ENCODE measurements at places on chromosomes 13 and 19. TPM values are rescaled to one million over a fixed set of nuclear protein-coding genes. Genes with fewer than 3 reads are reported as not detected.

DNA sequence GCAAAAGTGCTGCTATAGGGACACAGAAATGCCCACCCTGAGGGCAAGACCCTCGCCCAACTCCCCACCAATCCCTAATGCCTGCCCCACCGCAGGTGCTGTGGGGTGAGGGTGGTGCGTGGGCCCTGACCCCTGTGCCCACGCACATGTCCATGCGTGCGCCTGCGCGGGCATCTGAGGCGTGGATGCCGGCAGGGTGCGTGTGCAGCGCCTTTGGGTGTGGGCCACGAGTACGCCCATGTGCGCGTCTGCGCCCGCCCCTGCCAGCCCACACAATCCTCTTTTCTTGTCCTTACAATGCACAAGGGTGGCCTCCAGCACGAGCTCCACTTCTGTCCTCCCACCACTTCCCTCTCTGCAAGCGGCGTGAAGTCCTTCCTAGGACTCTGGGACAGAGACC, 14.3 kb downstream of the FUT6 start:
- peaks cover 27% of the 10 kb centered on the region for H3K4me1 ChIP-seq
- H3K4me3 ChIP-seq = no peak overlapping the region
- H3K27ac ChIP-seq = no peak overlapping the region
- no peaks in the 10 kb centered on the region for H3K36me3 ChIP-seq
- DNase-seq = no peak

GRCh38 chr19:307111-307531, 15.9 kb upstream of the PLPP2 start:
- no peaks in the 10 kb centered on the region for H3K27me3 ChIP-seq
- H3K27ac ChIP-seq = no peak overlapping the region
- H3K4me1 ChIP-seq = peaks cover 2% of the 10 kb centered on the region
- no peak for DNase-seq

The SIGLEC9 gene
- 0.76 TPM for polyA plus RNA-seq

DNA sequence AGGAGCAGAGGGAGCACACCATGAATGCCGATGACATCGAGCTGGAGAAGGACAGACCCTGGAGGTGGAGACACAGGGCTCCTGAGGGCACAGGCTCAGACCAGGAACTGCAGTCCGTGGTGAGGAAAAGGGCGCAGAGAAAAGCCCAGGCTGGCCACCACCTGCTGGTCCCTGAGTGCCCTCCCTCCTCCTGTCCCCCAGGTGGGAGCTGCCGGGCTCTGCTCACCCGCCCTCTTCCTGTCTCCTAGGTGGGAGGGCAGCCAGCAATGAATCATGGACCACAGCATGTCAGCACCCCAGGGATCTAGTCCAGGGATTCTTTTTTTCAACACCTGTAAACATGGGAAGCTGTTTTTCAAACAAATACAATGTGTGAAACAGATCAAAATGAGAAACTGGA, 94.6 kb upstream of the ARHGEF7 start:
- DNase-seq = no peak
- H3K27me3 ChIP-seq = no peaks in the 10 kb centered on the region
- no peak overlapping the region for H3K4me3 ChIP-seq

- H3K27ac ChIP-seq = no peak overlapping the region
- H3K4me3 ChIP-seq = no peak overlapping the region
- H3K4me1 ChIP-seq = no peaks in the 10 kb centered on the region
- no peaks in the 10 kb centered on the region for H3K27me3 ChIP-seq
- H3K36me3 ChIP-seq = peaks cover 3% of the 10 kb centered on the region
These were observed 33.9 kb downstream of the USP12 start for GRCh38 chr13:27137759-27138158.

The UGGT2 gene
- 23.1 TPM for polyA plus RNA-seq

GRCh38 chr13:46648166-46648607, 95.2 kb downstream of the LRCH1 start:
- no peak for DNase-seq
- H3K4me3 ChIP-seq = no peak overlapping the region
- H3K4me1 ChIP-seq = no peaks in the 10 kb centered on the region
- H3K27me3 ChIP-seq = no peaks in the 10 kb centered on the region
- H3K36me3 ChIP-seq = no peaks in the 10 kb centered on the region

The BRCA2 gene
- polyA plus RNA-seq = 3.4 TPM

- no peaks in the 10 kb centered on the region for H3K36me3 ChIP-seq
- H3K4me1 ChIP-seq = peaks cover 4% of the 10 kb centered on the region
- peak; percentile 73 for DNase-seq
- H3K4me3 ChIP-seq = no peak overlapping the region
- H3K27ac ChIP-seq = no peak overlapping the region
- H3K27me3 ChIP-seq = no peaks in the 10 kb centered on the region
These were observed 157.6 kb upstream of the OBI1 start for GRCh38 chr13:78816592-78816991.

The FBXO17 gene
- polyA plus RNA-seq = 88.6 TPM

- H3K27ac ChIP-seq = no peak overlapping the region
- DNase-seq = no peak
- no peaks in the 10 kb centered on the region for H3K27me3 ChIP-seq
- H3K36me3 ChIP-seq = no peaks in the 10 kb centered on the region
- no peaks in the 10 kb centered on the region for H3K4me1 ChIP-seq
These were observed 465.0 kb downstream of the TSHZ3 start for GRCh38 chr19:30884146-30884812.

- H3K27ac ChIP-seq = no peak overlapping the region
- H3K4me3 ChIP-seq = no peak overlapping the region
- H3K4me1 ChIP-seq = no peaks in the 10 kb centered on the region
- H3K36me3 ChIP-seq = no peaks in the 10 kb centered on the region
These were observed 496.8 kb downstream of the TDRD3 start for GRCh38 chr13:60893801-60894200.

The ABHD8 gene
- 5.0 TPM for polyA plus RNA-seq

DNA sequence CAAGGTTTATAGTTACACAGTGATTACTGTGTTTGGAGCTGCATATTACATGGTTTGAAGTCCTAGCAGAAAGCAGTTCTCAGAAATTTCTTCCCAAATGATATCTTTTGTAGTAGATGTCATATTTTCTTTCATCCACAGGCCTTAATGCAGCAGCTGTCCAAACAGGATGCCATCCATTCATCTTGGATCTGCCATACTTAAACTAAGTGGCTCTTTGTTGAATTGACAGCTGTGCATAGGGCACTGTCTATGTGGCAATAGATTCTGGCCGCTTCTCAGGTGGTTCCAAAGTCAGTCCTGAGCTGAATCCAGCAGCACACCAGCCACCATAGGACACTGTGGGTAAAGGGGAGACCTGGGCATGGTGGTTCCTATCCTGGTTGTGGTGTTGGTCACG, 41.6 kb upstream of the SPRY2 start:
- no peak overlapping the region for H3K4me3 ChIP-seq
- H3K27me3 ChIP-seq = no peaks in the 10 kb centered on the region
- H3K27ac ChIP-seq = no peak overlapping the region
- H3K4me1 ChIP-seq = no peaks in the 10 kb centered on the region
- H3K36me3 ChIP-seq = no peaks in the 10 kb centered on the region
- DNase-seq = no peak

The OR4F17 gene
- polyA plus RNA-seq = not detected
